ENCODE measurements at places on chromosomes 7 and 10.

DNA sequence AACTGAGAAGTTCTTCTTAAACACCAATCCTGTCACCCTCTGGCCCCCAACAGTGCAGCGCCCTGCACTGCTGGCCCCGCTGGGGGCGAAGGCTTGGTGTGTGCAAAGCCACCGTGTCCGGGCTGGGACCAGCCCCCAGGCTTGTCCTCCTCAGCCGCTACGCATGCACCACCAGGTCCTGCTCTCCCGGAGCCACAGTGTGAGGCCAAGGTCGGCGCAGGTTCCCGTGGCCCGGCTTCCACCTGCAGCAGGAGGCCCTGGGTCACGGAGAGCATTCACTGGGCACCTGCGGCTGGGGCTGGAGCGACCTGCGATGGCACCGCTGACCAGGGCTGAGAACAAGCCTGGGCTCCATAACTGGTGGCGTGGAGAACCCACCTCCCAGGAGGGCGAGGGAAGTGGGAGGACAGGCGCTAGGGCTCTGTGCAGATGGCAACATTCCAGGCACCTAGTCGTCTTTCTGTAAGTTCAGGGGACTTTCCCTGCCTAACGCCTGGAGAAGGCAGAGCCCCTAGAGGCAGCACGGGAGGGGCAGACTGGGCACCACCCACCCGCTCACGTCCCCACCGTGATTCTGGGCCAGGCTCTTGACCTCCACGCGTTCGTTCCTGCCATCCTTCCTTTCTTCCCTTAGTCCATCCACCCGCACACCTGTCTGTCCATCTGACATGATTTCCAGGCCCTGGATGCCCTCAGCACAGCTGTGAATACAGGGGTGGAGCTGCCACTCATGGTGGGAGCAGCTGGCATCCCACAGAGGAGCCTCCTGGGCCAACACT, 271.6 kb downstream of the ELFN1 start:
- ATAC-seq: no peak

- no peak for ATAC-seq
Measured at GRCh38 chr7:130356121-130356875, 11.7 kb downstream of the CPA5 start.

DNA sequence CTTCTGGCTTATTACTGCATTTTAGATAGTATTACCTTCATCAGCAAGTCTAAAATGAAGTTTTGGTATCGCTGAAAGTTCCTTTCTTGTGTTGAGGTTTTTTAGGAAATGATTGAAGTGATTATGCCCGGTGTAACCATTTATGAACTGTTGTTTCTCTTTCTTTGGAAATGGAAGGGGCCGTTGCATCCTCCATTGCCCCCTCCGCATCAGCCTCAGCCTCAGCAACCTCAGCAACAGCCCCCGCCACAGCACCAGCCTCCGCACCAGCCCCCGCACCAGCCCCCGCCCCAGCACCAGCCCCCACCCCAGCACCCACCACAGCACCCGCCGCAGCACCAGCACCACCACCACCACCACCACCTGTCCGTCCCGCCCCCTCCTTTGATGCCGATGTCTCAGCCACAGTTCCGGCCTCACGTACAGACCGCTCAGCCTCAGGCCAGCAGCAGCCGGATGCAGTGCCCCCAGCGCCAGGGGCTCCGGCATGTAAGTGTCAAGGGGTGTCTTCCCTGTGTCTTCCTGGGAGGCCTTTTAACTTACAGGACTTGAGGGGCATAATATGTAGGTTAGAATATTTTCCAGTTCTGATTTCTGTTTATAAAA, 72.6 kb downstream of the SHH start:
- ATAC-seq: no peak

DNA sequence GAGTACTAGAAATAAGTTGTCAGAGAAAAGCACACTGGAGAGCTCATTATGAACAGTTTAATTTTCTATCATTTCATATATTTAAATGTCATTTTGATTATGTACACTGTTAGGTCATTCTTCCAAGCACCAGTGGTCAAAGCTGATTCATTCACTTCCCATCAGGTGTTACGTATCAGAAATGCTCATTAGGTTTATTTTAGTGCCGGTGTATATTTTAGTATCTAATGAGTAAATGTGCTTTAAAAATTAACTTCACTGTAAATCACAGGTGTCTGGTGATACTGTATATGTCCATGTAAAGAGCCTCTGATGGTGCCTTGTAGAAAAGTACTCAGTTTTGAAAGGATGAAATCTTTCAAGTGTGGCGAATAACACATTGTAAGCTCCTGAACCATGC, 3.5 kb downstream of the DMTF1 start:
- no peak for ATAC-seq

DNA sequence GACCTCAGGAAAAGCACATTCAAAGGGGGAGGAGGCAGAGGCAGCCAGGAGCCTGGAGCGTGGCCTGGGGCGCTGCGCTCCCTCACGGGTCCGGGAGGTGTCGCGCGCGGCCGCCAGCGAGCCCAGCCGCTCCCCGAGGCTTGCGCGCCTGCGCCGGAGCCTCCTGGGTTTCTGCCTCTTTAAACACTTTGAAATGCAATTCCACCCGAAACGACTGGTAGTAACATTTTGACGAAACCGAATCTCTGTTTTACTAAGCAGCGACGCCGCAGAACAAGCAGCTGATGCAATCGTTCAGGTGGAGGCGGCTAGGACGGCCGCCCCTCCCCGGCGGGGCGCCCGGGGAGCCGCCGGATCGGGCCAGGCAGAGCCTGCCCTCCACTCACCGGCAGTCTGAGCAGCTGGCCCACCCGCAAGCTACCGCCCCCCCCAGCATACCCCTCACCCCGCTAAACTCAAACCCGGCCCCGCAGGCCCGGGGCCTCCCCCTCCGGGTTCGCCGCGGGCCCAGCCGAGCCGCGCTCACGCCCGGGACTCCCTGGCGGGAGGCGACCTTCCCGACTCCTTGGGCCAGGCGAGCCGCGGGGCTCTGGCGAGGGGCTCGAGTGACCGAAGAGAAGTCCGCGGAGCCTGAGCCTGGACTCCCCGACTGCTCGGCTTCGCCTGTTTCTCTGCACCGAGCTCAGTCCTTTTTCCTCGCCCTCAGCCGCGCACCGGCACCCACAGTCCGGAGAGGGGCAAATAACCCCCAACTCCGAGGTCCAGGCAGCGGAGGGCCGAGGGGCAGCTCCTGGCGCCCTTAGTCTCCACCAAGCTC, 3.2 kb downstream of the MKX start:
- peak; percentile 87 for ATAC-seq

GRCh38 chr7:26645121-26645520, 219.3 kb downstream of the SKAP2 start:
- ATAC-seq: no peak

- ATAC-seq: no peak
Measured at GRCh38 chr7:76262683-76263402, 39.6 kb upstream of the HSPB1 start.

DNA sequence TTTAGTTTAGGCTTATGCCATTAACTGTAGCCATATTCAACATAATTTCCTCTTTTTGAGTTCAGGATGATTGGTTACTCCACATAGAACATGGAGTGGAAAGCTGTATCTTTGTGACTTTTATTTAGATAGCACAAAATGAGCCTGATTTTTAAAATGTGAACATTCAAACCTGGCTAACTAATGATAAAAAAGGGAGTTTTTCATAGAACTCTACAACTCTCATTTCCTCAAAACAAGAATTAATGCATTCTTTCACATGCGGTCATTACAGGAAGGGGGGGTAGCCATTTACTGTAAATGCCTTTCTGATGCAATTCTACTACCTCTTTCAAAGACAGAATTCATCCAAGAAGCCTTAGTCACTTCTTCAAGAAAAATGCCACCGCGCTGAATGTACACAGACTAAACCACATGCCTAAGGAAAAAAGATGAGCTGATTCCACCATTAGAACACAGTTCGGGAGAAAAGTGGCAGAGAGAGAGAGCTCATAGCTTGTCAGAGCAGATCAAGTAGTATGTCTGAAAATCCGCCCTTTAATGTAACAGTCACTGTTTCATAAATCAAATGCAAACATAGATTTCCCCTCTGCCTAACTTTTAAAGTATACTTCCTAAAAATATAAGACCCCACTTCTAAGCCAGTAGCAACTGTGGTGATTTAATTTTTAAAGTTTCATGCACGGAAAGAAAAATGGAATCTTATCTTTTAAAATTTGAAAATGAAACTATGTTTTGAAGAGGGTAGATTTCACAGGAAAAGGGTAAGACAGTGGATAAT, 226.4 kb upstream of the KLF14 start:
- ATAC-seq: peak; percentile 18

GRCh38 chr7:684416-684815, 42.1 kb upstream of the DNAAF5 start:
- no peak for ATAC-seq

DNA sequence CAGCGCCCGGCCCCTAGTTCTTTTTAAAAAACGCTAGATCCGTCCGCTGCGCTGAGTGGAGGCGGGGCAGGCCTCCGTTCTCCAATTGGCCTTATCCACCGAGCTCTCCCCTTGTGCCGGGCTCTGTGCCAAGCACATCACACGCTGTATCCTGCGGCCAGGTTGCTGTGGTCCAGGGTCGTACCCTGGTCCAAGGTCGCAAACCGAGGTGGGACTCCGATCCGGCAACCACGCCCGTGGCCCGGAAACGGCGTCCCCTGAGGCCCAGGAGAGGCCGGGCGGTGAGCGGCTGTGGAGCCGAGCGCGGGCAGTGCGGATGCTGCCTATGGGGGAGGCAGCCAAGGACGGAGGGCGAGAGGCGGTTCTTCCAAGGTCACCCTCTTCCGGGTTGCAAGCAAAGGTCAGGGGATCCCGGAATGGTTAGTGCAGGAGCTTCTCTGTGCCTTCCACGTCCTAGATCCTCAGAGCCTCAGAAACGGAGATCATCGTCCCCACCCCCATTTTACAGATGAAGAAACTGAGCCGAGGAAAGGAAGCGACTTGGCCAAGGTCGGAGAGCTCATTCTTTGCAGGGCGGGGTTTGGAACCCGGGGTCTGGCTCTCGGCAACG, 72.4 kb upstream of the LRRC4 start:
- ATAC-seq: no peak

GRCh38 chr7:134420424-134421125, 38.3 kb downstream of the AKR1B1 start:
- no peak for ATAC-seq

- no peak for ATAC-seq
Measured at GRCh38 chr10:15280462-15280861, 90.6 kb downstream of the FAM171A1 start.

DNA sequence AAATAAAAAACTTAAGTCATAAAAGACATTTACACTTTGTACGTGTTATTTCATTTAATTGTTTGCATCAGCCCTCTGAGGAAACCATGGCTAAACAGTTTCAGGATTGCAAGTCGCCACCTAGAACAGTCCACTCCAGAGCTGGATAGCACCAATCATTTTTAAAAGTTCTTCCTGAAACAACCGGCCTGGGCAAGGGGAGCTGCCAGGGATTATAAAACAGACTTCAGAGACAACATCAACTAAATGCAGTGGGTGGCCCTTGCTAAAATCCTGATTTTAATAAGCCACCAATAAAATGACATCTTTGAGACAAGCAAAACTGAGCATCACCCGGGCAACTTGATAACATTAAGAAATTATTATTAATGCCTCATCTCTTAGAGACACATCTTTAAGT, 13.5 kb downstream of the DLG5 start:
- ATAC-seq: no peak

DNA sequence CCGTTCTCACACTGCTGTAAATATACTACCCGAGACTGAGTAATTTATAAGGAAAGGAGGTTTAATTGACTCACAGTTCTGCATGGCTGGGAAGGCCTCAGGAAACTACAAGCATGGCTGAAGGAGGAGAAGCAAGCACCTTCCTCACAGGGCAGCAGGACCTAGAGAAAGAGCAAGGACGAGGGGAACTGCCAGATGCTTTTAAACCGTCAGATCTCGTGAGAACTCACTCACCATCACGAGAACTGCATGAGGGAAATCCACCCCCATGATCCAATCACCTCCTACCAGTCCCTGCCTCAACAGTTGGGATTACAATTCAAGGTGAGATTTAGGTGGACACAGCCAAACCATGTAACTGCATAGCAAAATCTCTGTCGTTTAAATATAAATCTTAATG, at the start of gene EBLN1:
EBLN1 (minus strand) TSS at position 174 of the 400 bp plus-strand sequence. CDS start 8,032 bp downstream, outside the sequence.
- no peak for ATAC-seq

- ATAC-seq: no peak
Measured at GRCh38 chr7:138889582-138890498, 91.3 kb downstream of the KIAA1549 start.

DNA sequence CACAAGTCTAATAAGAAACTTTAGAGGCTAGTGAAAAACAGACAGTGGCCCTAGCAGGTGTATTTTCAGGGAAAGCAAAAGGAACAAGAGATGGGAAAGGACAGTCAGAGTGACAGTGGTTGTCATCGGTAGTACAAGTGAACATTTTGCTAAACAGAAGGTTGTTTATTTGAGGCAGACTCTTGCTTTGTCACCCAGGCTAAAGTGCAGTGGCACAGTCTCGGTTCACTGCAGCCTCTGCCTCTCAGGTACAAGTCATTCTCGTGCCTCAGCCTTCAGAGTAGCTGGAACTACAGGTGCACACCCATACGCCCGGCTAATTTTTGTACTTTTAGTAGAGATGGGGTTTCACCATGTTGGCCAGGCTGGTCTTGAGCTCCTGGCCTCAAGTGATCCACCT, 195.8 kb downstream of the RELN start:
- no peak for ATAC-seq

- peak; percentile 55 for ATAC-seq
Measured at GRCh38 chr10:70925377-70926225, 37.2 kb upstream of the PCBD1 start.

GRCh38 chr10:86311190-86311589, 55.4 kb downstream of the GRID1 start:
- no peak for ATAC-seq

DNA sequence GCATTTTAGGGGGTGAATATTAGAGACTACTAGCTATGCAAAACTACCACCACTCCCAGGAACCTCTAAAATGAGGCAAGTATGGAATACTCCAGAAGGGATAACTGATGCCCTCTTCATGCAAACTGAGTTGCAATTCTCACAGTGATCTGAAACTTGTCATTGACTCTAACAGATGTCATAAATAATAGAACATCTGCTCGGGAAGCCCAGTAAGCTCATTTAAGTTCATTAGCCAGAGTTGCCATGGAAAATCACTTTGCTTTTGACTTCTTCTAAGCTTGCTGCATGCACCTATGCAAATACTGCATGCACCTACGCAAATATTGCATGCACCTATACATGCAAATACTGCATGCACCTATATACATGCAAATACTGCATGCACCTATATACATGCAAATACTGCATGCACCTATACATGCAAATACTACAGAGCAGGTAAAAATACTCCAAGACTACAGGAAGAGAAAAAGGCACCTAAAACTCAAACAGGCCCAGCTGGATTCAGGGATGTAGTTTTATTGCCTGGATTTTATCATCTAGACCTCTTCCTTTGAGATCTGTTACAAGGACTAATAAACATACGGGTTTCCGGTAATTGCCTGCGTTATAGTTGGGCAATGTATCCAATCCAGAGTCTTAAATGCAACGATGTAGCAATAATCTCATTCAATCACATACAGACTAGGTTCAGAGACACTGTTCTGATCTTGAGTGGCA, 1061.1 kb upstream of the AUTS2 start:
- no peak for ATAC-seq

Data from activated CD4-positive, CD25-positive, alpha-beta regulatory T cell treated with anti-CD3 and anti-CD28 coated beads, Interleukin-2, amount 50 U/mL, for 24 hours (primary cell).